ENCODE measurements at places on chromosomes 2 and 18. TPM values are rescaled to one million over a fixed set of nuclear protein-coding genes. Genes with fewer than 3 reads are reported as not detected.

Gene ACAA2
- total RNA-seq: 40.2 TPM

Gene STARD7
- 86.1 TPM for total RNA-seq

Gene UGT1A9
- total RNA-seq: not detected

Gene DSC2
- 0.64 TPM for total RNA-seq

Gene ZNF516
- total RNA-seq: 26.8 TPM

Gene GCG
- total RNA-seq: not detected

Gene FAM228B
- total RNA-seq: 48.4 TPM
